Renal cortical epithelial cell (primary cell): ENCODE measurements at places on chromosomes 7 and 10. TPM values are rescaled to one million over a fixed set of nuclear protein-coding genes. Genes with fewer than 3 reads are reported as not detected.
A peak's percentile ranks its signal among the peaks of the same experiment; 100 is the strongest.

DNA sequence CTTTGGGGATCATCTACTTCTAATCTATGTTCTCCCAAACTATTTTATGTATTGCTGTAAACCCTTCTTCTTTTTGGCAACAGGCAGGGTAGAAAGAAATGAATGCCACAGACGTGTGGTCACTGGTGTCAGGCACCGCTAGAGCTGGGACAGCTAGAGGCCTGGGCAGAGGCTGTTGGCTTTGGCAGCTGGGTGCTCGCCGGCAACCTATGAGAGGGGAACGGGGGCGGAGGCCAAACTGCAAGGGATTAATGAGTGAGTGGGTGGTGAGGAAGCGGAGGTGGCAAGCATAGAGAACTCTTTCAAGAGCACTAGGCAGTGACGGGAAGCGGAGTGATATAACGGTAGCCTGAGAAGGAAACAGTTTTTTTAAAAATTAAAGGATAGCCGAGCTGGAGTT is 78.5 kb downstream of the CREB5 start:
- DNase-seq: no peak

DNA sequence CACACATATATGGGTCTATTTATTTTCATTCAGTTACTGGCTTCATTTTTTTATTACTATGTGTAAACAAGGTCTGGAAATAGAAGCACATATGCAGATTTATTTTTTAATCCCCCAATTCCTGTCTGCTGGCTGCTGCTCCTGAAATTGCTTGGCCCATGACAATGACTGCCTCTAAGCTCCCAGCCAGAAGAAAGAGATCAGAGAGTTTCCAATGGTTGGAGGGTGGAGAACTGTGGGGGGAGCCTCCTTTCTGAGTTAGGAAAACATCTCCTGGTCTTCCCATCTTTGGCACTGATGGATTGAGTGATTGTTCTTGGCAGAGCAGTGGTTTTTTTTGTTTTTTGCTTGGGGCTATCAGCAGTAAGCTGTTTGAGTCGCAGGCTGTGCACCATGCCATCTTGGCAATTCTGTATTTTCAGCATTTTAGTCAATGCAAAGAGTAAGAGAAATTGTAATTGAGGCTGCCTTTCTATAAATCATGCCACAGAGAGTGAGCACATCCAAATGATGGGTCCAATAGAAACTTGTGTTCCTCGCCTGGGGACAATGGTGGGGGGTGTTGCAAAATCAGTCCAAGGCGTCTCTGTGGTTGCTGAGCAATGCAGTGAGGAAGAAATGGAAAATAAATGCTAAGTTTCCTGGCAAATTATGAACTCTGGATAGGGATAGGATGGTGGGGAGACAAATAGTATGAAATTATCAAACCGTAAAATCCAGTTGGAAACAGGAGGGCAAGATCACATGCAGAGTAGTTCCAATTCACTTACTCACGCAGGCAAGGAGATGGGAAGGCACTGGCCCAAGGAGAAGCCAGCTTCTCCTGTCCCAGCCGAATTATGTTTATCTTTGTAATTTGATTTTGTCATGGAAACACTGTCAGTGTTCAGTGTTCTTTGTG is 382.4 kb downstream of the SORCS3 start:
- DNase-seq: peak; percentile 98

GRCh38 chr7:133805426-133805825 is 321.7 kb upstream of the LRGUK start:
- no peak for DNase-seq

- no peak for DNase-seq
Measured at GRCh38 chr7:64874114-64874513, 29.0 kb upstream of the ZNF273 start.

DNA sequence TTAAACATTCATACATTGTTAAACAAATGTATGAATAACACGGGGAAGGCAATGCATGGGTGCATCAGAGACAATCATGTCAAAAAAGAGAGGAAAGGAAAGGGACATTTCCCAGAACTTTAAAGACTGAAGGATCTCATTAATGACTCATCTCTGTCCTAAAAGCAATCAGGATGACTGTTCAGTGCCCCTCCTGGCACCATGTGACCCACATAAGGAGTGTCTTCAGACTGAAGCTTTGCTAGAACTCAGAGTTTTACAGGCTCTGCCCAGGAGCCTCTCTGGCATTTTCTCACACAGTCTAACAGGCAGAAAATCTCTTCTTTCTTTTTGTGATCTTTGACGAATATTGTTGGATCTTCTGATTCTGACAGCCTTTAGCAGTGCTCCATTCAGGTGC is 315.3 kb downstream of the OTUD1 start:
- DNase-seq: peak; percentile 42

DNA sequence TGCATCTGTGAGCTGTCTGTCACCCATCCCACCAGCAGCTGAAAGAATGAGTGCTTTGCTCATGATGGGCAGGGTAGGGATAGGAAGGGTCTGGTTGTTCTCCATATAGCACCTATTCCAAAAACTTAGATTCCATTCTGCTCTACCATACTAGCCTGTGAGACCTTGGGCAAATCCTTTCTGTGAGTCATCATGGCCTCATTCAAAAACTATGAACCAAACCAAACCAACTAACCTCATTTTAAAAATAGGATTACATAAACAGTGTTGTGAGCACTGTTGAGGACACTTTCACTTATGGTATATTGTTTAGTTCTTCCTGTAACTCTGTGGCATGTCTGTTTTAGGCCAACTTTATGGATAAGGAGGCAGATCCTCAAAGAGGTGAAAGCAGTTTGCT is 30.9 kb upstream of the STEAP4 start:
- DNase-seq: peak; percentile 73

- peak; percentile 54 for DNase-seq
Measured at GRCh38 chr7:131521651-131522163, 34.7 kb downstream of the PODXL start.

GRCh38 chr7:147571436-147572185 is 1019.0 kb upstream of the C7orf33 start:
- DNase-seq: no peak

DNA sequence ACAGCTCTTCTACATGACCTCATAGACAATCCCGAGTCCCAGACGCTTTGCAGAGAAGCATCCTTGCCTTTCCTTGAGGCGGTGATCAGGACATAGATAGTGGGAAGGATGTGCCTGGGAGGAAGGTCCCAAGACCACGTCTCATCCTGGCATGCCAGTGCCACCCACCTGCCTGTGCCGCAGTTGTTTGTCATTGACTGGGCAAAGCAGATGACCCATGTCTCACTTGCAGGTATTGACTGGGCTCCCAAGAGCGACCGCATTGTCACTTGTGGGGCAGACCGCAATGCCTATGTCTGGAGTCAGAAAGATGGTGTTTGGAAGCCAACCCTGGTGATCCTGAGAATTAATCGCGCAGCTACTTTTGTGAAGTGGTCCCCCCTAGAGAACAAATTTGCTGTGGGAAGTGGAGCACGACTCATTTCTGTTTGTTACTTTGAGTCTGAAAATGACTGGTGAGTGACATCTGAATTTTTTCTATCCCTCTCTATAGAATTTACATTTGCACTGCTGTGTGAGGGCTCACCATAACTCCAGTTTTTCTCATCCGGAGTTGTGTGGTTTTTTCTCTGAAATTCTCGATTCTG is 18.5 kb downstream of the ARPC1A start:
- no peak for DNase-seq

GRCh38 chr10:124911124-124912067 is 30.5 kb upstream of the ZRANB1 start:
- peak; percentile 34 for DNase-seq

- DNase-seq: peak; percentile 99
Measured at GRCh38 chr10:26555719-26556368, 117.7 kb downstream of the APBB1IP start.

Gene LIPJ
- 0.05 TPM in 1 of 2 replicates, not detected in the other for total RNA-seq

Gene AUTS2
- total RNA-seq: 0.52 and 3.2 TPM in 2 replicates

Gene POLD2
- 58.3 and 58.9 TPM in 2 replicates for total RNA-seq

Gene UFSP1
- 2.1 and 5.2 TPM in 2 replicates for total RNA-seq

Gene CPN1
- not detected in 2 replicates for total RNA-seq

Gene C10orf62
- 0.35 and 3.2 TPM in 2 replicates for total RNA-seq

Gene TMEM273
- not detected in 2 replicates for total RNA-seq

Gene FAM180A
- not detected in 2 replicates for total RNA-seq

Gene SLC26A5
- total RNA-seq: not detected in 2 replicates

Gene KMT2C
- 12.9 and 74.3 TPM in 2 replicates for total RNA-seq
